ENCODE measurements at places on chromosomes 12 and 14. TPM values are rescaled to one million over a fixed set of nuclear protein-coding genes. Genes with fewer than 3 reads are reported as not detected.

GRCh38 chr12:25280082-25280481 lies 29.4 kb upstream of the KRAS start:
- no peak for DNase-seq
- no peak overlapping the region for H3K4me3 ChIP-seq
- H3K4me1 ChIP-seq: no peaks in the 10 kb centered on the region
- H3K27me3 ChIP-seq: no peaks in the 10 kb centered on the region
- no peaks in the 10 kb centered on the region for H3K36me3 ChIP-seq

DNA sequence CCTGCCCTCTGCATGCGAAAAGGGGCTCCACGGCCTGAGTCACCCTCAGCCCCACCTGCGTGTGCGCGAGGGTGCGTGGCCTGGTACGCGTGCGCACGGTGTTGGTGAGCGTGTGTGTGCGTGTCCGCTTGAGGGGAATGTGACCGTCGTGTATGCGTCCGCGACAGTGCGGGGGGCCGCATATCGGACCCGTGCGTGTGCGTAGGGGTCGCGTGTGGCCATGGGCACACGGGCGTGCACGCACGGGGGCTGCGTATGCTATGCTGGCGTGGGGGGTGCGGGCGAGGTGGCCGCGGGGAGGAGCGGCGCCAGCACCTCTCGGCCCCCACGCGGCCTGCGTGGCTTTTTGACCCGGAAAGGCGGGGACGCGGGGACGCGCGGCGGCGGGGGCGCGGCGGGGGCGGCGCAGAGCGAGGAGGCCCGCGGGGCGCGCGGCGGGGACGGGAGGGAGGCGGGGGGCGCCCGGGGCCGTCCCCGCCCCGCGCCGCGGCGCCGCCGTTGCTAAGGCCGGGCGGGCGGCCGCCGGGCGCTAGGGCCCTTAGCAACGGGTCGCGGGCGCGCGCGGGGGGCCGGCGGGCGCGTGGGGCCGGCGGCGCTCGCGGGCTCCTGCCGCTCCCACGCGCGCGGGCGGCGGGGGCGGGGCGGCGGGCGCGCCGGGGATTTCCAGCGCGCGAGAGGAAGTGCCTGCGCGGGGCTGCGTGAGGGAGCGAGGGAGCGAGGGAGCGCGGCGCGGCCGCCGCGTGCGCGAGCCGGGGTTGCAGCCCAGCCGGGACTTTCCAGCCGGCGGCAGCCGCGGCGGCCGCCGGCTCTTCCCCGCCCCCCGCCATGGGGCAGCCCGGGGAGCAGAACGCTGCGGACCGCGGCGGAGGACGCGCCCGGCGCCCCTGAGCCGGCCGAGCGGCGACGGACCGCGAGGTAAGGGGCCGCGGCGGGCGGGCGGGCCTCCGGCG lies at the start of gene TRAF3:
Gene TRAF3, plus strand, starts transcription at position 689 of the 950 bp plus-strand sequence. CDS start 92,753 bp downstream, outside the sequence.
- peak within 1 kb of the TSS; percentile 86 for H3K27ac ChIP-seq
- peaks cover 17% of the 10 kb centered on the region for H3K4me1 ChIP-seq
- H3K27me3 ChIP-seq: no peaks in the 10 kb centered on the region
- no peak for DNase-seq
- peak within 1 kb of the TSS; percentile 86 for H3K4me3 ChIP-seq
- no peaks in the 10 kb centered on the region for H3K36me3 ChIP-seq

- no peak for DNase-seq
- H3K36me3 ChIP-seq: no peaks in the 10 kb centered on the region
- no peaks in the 10 kb centered on the region for H3K4me1 ChIP-seq
- no peak overlapping the region for H3K4me3 ChIP-seq
- H3K27ac ChIP-seq: no peak overlapping the region
- H3K27me3 ChIP-seq: no peaks in the 10 kb centered on the region
Observed at GRCh38 chr14:32217301-32217700, 14.2 kb upstream of the RNU6-8 start.

GRCh38 chr12:42128327-42128726 lies 16.3 kb downstream of the GXYLT1 start:
- no peaks in the 10 kb centered on the region for H3K36me3 ChIP-seq
- H3K4me1 ChIP-seq: peaks cover 19% of the 10 kb centered on the region
- no peak overlapping the region for H3K27ac ChIP-seq
- DNase-seq: no peak
- H3K27me3 ChIP-seq: no peaks in the 10 kb centered on the region
- no peak overlapping the region for H3K4me3 ChIP-seq

GRCh38 chr12:20599757-20600156 lies 95.4 kb upstream of the SLCO1C1 start:
- no peak overlapping the region for H3K4me3 ChIP-seq
- DNase-seq: no peak
- H3K4me1 ChIP-seq: peaks cover 47% of the 10 kb centered on the region
- H3K36me3 ChIP-seq: no peaks in the 10 kb centered on the region
- H3K27me3 ChIP-seq: no peaks in the 10 kb centered on the region
- H3K27ac ChIP-seq: peak overlapping the region; percentile 44

- H3K4me1 ChIP-seq: peaks cover 13% of the 10 kb centered on the region
- H3K36me3 ChIP-seq: no peaks in the 10 kb centered on the region
- no peak overlapping the region for H3K4me3 ChIP-seq
- H3K27ac ChIP-seq: no peak overlapping the region
- H3K27me3 ChIP-seq: no peaks in the 10 kb centered on the region
Observed at GRCh38 chr12:109134186-109134917, 18.0 kb downstream of the ACACB start.

- H3K4me1 ChIP-seq: no peaks in the 10 kb centered on the region
- H3K27me3 ChIP-seq: no peaks in the 10 kb centered on the region
- no peak overlapping the region for H3K27ac ChIP-seq
Observed at GRCh38 chr12:126891789-126892188, 1375.2 kb upstream of the TMEM132C start.

GRCh38 chr14:92451245-92451644 lies 62.3 kb upstream of the RIN3 start:
- no peak for DNase-seq
- H3K27me3 ChIP-seq: no peaks in the 10 kb centered on the region
- H3K36me3 ChIP-seq: no peaks in the 10 kb centered on the region
- no peak overlapping the region for H3K4me3 ChIP-seq
- no peaks in the 10 kb centered on the region for H3K4me1 ChIP-seq

GRCh38 chr12:91183551-91183950 lies 934 bp upstream of the DCN start:
- H3K27ac ChIP-seq: no peak overlapping the region
- no peak for DNase-seq
- no peak overlapping the region for H3K4me3 ChIP-seq
- H3K36me3 ChIP-seq: no peaks in the 10 kb centered on the region
- H3K27me3 ChIP-seq: no peaks in the 10 kb centered on the region

GRCh38 chr14:70622111-70622712 lies 19.5 kb upstream of the TTC9 start:
- H3K4me3 ChIP-seq: no peak overlapping the region
- no peak overlapping the region for H3K27ac ChIP-seq
- DNase-seq: no peak
- H3K4me1 ChIP-seq: no peaks in the 10 kb centered on the region
- H3K27me3 ChIP-seq: no peaks in the 10 kb centered on the region
- H3K36me3 ChIP-seq: no peaks in the 10 kb centered on the region

DNA sequence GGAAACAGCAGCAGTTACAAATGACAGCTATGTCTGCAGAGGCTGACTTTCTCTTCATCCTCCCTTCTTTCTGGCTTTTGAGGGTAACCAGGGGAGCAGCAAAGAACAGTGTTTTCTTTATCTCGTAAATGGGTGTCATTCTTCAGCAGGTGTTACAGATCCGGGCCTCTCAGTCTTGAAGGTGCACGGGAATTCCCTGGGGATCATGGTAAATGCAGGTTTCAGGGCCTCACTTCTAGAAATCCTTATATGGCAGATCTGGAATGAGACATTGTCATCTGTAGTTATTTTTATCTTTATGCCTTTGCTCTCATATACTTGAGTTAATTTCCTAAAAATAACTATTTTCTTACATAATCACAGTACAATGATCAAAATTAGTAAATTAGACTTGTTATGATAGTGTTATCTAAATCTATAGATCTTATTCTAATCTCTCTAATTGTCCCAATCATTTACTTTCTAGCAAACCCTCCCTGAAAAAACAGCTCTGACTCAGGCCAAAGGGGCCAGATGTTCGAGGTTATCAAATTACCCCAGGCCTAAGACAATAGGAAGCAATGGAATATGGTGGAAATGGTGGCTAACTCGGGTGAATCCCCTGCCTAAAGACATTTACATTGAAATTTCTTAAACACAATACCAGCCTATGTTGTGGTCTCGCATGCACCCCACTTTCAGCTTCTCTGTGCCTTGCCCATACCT lies 145.0 kb downstream of the CAND1 start:
- no peaks in the 10 kb centered on the region for H3K27me3 ChIP-seq
- H3K4me3 ChIP-seq: no peak overlapping the region
- H3K36me3 ChIP-seq: no peaks in the 10 kb centered on the region
- H3K4me1 ChIP-seq: peaks cover 18% of the 10 kb centered on the region

GRCh38 chr12:3022961-3023360 lies 54.2 kb upstream of the TSPAN9 start:
- H3K36me3 ChIP-seq: peaks cover 11% of the 10 kb centered on the region
- H3K27ac ChIP-seq: no peak overlapping the region

DNA sequence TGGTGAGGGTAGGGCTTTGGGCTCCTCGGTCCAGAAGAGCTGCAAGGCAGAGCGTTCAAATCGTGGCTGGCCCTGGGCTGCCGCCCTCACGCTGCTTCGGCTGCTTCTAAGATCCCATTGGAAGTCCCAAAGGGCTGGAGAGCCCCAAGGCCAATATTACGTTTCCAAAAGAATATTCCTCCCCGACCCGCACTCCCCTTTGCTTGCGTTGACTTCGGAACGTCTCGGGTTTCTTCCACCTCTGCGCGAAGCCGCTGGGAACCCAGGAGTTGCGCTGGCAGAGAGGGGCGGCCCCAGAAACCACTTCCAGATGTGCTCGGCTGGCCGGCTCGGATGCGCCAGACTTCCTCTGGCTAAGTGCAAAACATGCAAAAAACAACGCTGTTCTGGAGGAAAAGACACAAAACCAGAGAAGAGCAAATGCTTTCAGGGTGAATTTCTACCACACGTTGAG lies at the start of gene GLT8D2:
Gene GLT8D2, minus strand, starts transcription at position 285 of the 454 bp plus-strand sequence. CDS start 30,539 bp downstream, outside the sequence.
- H3K4me1 ChIP-seq: peaks cover 54% of the 10 kb centered on the region
- peak within 1 kb of the TSS; percentile 77 for H3K27ac ChIP-seq
- DNase-seq: no peak
- peak within 1 kb of the TSS; percentile 76 for H3K4me3 ChIP-seq

GRCh38 chr14:32497248-32497647 lies 168.2 kb downstream of the AKAP6 start:
- no peaks in the 10 kb centered on the region for H3K36me3 ChIP-seq
- peaks cover 91% of the 10 kb centered on the region for H3K4me1 ChIP-seq
- H3K4me3 ChIP-seq: peak overlapping the region; percentile 58
- H3K27ac ChIP-seq: no peak overlapping the region
- H3K27me3 ChIP-seq: no peaks in the 10 kb centered on the region

DNA sequence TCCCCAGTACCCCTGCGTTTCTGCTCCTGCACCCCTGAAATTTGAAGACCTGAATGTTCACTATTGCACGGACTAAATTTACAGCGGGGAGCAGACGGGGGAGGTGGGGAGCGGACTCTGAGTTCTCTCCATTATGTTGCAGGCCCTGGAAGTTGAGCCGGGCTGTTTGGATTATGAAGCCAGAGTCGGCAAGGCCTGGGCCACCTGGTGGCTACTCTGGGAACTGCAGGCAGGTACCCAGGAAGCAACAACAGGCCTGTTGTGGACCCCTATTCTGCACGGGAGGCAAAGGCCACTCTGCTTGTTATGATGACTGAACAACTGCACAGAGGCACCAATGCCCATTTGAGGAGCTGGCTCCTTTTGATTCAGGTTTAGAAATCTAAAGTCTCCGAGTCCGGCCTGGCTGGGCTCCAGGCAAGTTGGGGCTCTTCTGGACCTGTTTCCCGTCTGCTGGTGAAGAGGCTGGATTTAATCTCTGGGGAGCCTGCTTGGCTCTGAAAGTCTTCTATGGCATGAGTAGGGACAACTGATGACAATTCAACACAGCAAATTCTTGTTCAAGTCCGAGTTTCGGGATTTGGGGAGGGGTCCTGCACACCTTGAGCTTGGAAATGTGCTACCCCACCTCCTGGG lies 34.1 kb upstream of the FAM181A start:
- H3K4me3 ChIP-seq: no peak overlapping the region
- H3K4me1 ChIP-seq: no peaks in the 10 kb centered on the region
- no peaks in the 10 kb centered on the region for H3K36me3 ChIP-seq
- H3K27me3 ChIP-seq: no peaks in the 10 kb centered on the region
- peak; percentile 34 for DNase-seq
- H3K27ac ChIP-seq: no peak overlapping the region

DNA sequence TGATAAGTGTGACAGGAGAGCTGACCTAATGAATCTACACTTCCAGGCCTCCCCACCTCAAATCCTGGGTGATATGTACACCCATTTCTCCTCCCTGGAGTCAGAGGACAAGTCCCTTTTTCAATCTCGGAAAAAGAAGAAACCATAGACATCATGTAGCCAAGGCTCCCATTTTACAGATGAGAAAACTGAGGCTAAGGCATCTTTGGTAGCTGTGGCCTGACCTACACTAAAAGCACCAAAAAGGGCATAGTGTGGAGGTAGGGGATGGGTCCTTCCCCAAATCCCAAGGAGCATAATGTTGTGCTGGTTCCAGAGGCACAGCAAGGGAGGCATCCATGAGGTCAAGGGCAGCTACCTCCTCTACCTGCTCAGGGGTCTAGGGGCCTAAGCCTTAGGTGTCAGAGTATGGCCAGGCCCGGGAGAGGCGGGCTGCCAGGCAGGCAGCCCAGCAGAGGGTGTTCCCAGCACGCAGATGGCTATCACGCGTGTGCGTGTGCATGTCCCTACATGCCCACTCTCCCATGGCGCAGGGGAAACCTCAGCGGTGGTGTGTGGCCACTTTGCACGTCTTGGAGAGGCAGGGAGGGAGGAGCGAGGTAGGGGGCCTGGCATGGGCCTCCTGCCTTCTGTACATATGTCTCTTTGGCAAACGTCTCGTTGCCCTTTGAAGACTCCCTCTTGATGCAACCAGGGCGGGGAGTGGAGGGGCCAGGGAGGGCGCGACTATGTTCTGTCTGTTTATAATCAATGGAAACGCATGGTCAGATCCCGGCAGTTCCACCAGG lies 2.5 kb downstream of the PGF start:
- H3K36me3 ChIP-seq: no peaks in the 10 kb centered on the region
- no peak overlapping the region for H3K27ac ChIP-seq
- DNase-seq: no peak
- H3K4me3 ChIP-seq: peak overlapping the region; percentile 75
- H3K4me1 ChIP-seq: peaks cover 12% of the 10 kb centered on the region

RAP1B gene
- 245 TPM for total RNA-seq

CPNE6 gene
- total RNA-seq: 1.3 TPM

SALL2 gene
- total RNA-seq: 11.3 TPM

SERPINA9 gene
- 2.3 TPM for total RNA-seq

BBOF1 gene
- 4.7 TPM for total RNA-seq

OR4K17 gene
- total RNA-seq: not detected

HELB gene
- 1.2 TPM for total RNA-seq

Data from thoracic aorta (tissue), 2 donors.